AG10803 (cell line): ENCODE measurements at places on chromosomes 2 and 18.

GRCh38 chr2:54555318-54555837 lies 99.3 kb downstream of the SPTBN1 start:
- no peak for DNase-seq

DNA sequence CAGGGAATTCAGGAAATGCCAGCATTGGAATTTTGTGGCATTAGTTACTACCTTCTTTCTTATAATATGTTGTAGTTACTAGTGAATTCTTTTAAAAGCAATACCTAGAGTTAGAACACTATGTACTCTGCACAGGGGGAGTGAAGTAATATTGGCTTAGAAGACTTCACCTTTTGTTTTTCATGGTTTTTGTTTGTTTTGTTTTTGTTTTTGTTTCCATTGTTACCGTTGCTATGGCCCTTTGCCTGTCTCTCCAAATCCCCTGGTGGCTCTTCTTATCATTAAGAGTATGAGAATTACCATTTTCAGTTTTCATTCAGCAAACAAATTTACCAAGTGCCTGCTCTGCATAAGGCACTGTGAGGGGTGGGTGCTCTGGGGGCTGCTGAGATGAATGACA lies 160.1 kb downstream of the HAUS1 start:
- DNase-seq: peak; percentile 34

DNA sequence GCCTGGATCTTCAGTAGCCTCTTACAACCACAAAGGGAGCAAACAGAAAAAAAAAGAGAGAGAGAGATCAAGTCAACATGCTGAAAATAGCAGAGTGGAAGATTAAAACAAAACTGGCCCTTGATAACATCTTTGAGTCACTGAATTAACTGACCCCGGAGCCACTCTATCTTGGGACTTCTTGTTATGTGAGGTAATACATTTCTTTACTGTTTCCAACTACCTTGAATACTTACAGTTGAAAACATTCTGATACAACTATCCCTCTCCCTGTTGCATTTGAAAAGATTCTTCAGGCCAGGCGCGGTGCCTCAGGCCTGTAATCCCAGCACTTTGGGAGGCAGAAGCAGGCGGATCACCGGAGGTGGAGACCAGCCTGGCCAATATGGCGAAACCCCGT lies 208.1 kb downstream of the MEMO1 start:
- DNase-seq: no peak

DNA sequence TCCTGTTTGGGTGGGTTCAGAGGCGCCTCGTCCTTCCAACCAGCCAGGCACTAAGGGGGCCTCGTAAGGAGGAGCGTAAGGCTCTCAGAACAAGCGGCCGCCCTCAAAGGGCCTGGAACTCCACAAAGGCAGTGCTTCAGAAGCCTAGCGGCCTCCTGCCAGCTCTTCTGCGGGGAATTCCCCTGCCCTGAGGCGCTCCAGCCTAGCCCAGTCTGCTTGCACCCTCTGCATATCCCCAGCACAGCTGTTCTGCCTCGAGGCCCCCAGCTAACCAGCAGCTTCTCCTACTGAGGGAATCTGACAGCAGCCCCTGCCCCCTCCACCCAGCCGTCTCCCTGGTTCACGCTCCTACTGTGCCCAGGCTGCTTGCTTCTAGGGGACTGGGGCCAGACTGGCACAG lies 265.9 kb downstream of the TFCP2L1 start:
- no peak for DNase-seq

- DNase-seq: no peak
Measured at GRCh38 chr2:189171956-189172609, 7.5 kb downstream of the COL5A2 start.

DNA sequence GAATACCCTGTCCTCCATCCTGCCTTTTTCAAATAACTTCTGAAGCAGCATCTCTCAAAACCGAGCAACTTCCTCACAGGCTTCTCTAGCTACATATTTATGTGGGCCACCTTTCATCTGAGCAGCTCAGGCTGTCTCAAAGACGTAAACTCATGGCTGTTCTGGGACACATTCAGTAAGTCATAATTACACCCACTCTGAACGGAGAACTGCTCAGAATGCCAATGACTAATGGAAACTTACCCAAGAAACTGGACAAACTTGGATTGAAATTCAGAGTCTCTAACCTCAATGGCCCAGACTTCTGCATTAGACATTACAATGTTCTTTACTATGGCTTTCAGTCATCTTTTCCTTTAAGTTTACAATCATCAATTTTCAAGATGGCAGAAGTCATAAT lies 145.2 kb downstream of the RAD51AP2 start:
- peak; percentile 33 for DNase-seq

DNA sequence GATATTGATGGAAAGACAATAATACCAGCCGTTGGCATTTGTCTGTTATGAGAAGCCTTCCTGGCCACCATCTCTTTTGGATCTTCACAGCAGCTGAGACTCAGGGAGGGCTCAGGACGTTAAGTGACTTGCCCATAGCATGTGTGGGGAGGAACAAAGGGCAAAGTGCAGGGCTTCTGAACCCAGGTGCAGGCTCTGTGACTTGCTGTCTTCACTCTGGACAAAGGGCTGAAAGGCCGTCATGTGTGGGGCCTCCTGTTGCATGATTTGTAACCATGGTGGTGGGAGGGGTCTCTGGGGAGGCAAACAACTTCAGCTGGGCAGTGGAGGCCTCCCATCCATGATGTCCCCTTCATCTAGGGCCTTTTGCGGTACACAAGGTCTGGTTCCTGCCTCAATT lies 65.5 kb upstream of the SIX2 start:
- no peak for DNase-seq

GRCh38 chr18:79062806-79063205 lies 6.4 kb upstream of the ATP9B start:
- DNase-seq: no peak

- DNase-seq: no peak
Measured at GRCh38 chr2:6934758-6935651, 17.8 kb downstream of the RNF144A start.

DNA sequence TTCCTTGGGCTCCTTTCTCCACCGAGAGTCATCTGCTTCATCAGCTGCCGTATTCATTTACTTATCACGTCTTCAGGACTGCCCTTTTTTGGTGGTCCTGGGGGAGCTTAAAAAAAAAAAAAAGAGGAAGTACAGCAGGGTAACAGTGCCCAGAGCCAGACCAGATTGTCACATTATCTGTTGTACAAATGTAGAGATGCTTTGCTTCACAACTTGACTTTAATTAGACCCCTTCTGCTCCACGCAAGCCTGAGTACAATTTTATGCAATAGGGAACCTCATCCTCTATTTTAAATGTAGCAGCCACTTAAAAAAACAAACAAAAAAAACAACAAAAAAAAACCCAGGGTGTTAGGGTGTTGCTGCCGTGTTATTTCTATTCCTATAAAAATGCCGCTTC lies 128.3 kb downstream of the PRPF40A start:
- no peak for DNase-seq

DNA sequence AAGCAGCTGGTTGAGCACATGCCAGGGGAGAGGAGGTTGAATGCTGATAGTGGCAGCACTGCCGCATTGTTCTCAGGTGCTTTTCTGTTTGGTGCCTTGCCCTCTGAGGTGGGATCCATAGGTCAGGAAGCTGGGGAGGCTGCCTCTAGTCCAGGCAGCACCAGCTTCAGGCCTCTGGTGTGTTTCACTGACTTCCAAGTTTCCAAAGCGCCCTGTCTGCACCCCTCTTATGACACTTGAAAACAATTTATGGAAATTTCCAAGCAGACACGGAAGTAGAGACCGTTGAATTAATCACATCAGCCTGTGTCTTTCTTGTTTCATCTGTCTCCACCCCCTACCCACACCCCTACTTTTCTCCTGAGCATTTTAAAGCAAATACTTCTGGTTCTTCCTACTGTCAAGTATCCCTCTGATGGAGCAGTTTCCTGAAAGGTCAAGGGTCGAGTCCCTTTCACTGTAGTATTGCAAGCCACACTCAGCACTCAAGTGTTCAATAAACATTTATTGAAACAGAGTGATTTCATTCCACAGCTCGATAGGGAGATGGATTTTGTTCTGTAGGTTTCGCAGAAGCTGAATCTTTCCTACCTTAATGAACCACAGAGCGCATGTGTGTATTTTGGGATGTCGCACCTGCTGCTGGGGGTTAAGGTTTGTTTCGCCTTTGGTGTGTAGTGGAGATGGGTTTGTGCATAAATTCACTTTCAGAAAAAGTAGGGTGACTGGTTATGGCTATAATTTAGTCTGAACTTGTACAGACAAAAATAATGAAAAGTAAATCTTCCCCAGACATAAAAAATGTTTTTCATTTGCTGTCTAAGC lies 21.4 kb downstream of the DGKD start:
- DNase-seq: no peak

GRCh38 chr2:23620841-23621341 lies 235.9 kb downstream of the KLHL29 start:
- DNase-seq: peak; percentile 20

GRCh38 chr18:3046216-3046808 lies 33.4 kb upstream of the LPIN2 start:
- no peak for DNase-seq

GRCh38 chr2:218168635-218169462 lies 2.1 kb upstream of the CXCR1 start:
- peak; percentile 9 for DNase-seq

DNA sequence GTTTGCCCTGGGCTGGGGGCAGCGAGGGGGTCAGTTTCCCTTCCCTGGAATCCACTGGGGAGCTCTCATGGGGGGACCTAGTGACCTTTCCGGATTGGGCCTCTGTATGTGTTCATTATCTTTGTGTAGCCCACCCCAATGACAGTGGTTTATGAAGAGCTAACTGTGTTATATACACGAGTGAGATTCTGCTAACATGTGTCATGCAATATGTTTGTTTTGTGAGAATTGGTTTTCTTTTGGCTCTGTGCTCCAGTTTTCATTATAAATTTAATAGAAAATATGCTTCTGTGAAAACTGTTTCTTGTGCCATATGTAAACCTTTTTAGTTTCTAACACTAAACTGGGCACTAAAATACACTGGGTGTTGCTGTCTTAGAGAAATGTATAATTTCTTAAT lies 110.6 kb downstream of the WDSUB1 start:
- no peak for DNase-seq

DNA sequence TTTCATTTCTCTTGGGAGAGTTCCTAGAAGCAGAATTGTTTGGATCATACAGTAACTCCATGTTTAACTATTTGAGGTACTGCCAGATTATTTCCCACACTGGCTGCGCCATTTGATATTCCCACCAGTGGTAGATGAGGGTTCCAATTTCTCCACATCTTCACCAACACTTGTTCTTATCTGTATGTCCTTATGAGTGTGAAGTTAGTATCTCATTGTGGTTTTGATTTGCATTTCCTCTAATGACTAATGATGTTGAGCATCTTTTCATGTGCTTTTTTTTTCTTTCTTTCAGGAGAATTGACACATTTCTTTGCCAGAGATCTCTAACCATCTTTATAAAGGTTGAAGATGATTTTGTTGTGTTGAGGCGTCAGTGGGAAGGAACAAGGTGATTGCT lies 4.1 kb upstream of the MGAT5 start:
- DNase-seq: no peak

- no peak for DNase-seq
Measured at GRCh38 chr2:16655905-16656642, 9.6 kb downstream of the CYRIA start.

GRCh38 chr2:58137856-58138255 lies 91.2 kb downstream of the VRK2 start:
- DNase-seq: no peak

GRCh38 chr2:238808761-238809160 lies 39.1 kb upstream of the TWIST2 start:
- no peak for DNase-seq

GRCh38 chr2:48948400-48949125 lies 193.0 kb upstream of the LHCGR start:
- no peak for DNase-seq

DNA sequence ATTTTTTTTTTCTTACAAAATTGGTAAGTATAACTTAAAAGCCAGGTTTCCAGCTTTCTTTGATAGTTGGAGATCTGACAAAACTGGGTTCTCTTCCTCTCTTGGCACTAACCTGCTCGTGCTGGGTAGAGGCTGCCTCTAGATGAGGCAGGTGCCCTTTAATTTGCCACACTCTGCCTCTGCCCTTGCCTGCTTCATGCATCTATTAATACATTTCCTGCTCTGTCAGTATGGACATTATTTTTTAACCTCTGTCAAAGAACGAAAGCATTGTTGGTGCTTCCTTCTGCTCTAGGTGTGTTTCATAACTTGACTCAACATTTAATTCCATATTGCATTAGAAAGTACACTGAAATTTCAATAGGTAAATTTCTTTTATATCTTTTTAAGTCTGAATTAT lies 490.7 kb upstream of the ZEB2 start:
- no peak for DNase-seq

DNA sequence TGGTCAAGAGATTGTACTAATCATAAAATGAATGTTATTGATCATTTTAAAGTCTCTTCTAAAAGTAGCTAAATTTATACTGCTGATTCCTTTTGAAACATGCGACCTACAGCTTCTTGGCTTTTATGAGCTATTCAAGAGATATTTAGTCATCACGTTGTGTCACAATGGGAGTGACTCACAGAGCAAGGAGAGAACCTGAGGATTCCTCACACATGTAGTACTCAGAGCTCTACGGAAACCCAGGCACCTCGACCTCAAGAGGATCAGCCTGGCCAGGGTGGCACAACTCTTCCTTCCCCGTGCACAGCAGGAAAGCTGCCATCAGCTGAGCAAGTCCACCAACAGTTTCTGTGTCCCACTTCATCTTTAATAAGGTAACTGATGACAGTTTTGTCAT lies at the start of gene DHRS9:
Gene DHRS9 (plus strand): TSS at position 223 of the 400 bp plus-strand sequence. CDS start 12,019 bp downstream, outside the sequence.
- no peak for DNase-seq

DNA sequence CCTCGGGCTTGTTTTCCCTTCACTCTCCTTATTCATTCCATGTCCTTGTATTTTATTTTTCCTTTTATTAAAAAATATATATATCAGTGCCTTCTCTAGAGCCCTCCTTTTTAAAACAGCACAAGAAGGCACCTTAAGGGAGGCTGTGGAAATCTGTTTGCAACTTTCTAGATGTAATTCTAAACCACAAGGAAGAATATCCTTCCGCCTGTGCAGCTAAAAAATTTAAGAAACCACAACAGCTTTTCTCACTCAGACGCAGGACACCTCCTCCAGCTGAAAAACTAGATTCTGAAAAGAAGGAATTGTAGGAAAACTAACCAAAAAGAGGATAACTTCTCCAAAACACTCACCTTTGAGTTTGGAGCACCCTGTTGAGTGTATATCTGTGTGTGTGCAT lies 142.2 kb downstream of the BCL11A start:
- peak; percentile 54 for DNase-seq

GRCh38 chr18:54378057-54378456 lies 20.4 kb downstream of the C18orf54 start:
- DNase-seq: no peak

DNA sequence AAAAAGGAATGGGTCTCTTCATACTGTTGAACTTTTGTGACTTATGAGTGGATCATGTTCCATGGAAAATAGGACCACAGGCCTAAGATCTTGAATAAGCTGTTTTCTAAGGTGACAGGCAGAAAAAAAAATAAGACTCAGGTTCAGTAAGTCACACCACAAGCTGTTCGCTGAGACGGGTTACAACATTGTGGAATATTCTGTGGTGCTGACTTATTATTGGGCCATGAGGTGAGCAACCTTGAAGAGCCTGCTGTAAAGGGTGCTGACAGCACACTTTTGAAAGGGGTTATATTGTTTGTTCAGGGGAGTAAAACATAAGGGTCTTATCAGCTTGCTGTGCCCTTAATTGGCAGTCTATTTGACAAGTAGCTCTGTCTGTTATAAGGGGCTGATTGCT lies 439.8 kb upstream of the SLC14A2 start:
- no peak for DNase-seq
